ENCODE measurements at places on chromosomes 1 and 21.
A peak's percentile ranks its signal among the peaks of the same experiment; 100 is the strongest.

DNA sequence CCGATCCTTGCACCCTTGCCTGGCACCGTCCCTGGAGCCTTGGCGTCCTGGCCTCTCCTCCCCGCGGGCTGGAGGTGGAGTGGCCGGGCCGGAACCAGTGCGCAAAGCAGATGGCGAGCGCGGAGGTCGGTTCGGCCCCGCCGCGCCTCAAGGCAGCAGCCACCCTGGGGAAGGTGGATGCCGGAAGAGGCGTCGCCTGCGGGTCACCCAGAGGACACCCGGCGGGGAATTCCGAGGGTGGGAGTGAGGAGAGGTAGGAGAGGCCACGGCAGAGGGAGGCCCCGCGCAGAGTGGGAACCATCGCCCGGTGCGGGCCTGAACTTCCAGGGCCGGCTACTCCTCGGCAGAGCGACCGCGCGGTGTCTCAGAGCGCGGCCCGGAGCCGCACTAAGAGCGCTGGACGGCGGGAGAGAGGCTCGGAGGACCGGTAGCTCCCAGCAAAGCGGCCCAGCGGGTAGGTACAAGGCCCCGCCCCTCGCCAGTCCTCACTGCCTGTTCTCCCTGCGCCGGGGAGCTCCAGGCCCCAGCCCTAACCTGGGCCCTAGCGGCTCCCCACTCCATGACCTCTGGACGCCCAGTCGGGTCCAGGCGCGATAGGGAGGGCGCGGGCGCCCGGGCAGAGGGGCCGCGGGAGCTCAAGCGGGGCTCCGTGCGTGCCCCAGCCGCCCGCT, at the start of gene RNF207:
Gene RNF207 (plus strand): TSS at position 271 of the 671 bp plus-strand sequence. CDS start 417 bp downstream, outside the sequence.
- DNase-seq, result no peak

DNA sequence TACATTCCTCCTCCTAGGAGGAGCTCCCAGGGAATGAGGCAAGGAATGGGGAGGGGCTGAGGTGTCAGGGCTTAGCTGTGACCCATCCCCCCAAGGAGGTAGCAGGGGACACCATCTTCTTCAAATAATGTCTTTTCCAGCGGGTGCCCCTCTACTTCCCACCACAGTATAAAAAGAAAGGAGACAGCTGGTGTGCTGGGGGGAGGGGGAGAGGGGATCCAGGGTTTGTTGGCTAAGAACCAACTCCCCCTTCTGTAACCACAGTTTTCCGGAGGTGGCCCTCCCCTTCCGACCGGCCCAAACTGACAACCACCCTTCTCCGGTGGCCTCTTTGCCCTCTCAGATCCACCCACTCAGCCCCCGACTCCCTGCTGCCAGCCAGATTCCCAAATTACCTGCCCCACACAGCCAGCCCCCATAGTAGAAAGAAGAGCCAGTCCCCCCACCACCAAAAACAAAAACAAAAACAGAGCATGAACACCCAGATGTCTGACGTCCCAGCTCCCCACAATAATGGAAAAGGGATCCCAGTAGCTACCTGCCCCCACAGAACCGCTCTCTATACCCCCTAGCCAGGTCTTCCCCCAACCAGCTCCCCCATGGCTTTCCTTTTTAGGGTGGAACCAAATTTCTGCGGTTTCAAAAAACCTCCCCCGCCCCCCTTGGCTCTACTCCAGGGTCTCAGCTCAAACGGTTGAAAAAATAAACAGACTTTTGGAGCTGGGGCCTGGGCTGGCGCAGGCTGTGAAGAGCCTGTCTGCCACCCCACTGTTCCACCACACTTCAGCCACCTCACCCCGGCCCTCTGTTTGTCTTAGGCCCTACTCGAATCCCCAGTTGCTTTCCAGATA, 2.1 kb downstream of the ARHGEF2 start:
- peak; percentile 60 for DNase-seq

- DNase-seq, result no peak
Observed at GRCh38 chr1:114135786-114136185, 17.9 kb downstream of the SYT6 start.

DNA sequence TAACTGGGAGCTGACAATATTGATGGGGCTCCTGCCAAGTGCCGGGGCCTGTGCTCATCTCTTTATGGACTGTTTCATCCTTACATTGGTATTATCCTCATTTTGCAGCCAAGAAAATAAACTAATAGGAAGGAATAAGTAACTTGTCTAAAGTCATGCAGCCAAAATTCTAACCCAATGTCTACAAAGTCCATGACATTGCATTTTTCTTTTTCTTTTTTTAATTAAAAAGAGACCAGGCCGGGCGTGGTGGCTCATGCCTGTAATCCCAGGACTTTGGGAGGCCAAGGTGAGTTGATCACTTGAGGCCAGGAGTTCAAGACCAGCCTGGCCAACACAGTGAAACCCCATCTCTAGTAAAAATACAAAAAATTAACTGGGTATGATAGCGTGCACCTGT, 18.8 kb downstream of the DEGS1 start:
- no peak for DNase-seq

DNA sequence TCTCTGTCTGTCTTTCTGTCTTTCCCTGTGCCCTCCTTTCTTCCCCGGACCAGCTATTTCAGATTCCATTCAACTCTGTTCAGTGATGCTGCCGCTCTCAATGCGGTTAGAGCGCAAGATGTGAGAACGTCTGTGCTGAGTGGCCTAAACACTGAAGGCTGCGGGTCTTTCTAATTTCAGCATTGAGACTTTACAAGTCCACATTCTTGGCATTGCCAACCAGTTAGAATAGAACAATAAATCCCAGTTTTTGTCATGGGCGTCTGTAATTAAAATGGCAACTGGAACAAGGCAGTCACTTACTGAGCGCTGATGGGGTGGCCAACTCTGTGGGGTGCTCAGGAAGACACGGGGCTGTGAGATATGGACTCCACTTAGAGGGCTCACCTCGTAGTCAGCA, 112.8 kb downstream of the DHRS3 start:
- DNase-seq, result no peak

DNA sequence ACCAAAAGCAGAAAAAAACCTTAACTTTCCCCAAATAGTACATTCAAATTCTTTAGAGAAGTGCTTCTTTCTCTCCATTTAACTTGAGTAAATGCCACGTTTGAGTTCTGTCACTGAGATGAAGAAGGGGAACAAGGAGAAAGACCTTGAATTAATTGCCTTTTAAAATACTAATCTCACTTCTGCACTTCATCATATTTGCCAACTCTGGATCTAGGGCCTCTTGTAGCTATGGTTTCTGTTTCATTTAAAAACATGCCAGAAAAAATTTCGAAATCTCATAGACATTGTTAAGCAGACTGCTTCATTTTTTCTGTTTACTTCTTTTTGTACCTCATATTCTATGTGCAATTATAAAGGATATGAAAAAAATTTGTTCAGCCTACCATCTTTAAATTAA, 24.6 kb downstream of the MIXL1 start:
- no peak for DNase-seq

DNA sequence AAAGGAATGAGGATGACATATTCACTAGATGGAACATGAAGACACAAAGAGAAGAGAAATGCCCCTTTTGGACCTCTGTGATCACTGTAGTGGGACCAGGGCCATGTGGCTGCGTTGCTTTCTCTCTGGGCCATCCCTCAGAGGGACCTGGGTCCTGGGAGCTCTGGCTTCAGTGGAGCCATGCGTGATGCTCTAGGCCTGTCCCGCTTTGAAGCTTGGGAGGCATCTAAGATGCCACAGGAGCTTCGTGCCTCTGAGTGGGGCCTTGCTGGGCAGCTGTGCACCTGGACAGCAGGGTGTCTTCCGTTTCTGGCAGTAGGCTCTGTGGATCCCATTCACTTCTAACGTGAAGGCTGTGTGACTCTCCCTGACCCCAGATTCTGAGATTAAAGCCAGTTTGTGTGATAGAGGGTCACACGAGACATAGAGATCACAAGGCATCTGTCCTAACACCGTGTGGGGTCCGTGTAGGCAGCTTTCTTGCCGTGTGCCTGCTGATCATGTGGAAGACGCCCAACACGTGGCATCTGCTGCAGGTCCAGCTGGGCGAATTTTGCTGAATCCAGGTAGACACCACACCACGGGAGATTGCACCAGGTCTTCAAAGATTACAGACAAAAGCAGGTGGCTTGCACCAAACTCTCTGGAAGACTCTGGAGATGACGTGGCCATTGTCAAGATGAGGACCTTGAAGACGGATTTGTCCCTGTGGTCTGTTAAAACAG, 17.2 kb upstream of the PRSS38 start:
- no peak for DNase-seq

DNA sequence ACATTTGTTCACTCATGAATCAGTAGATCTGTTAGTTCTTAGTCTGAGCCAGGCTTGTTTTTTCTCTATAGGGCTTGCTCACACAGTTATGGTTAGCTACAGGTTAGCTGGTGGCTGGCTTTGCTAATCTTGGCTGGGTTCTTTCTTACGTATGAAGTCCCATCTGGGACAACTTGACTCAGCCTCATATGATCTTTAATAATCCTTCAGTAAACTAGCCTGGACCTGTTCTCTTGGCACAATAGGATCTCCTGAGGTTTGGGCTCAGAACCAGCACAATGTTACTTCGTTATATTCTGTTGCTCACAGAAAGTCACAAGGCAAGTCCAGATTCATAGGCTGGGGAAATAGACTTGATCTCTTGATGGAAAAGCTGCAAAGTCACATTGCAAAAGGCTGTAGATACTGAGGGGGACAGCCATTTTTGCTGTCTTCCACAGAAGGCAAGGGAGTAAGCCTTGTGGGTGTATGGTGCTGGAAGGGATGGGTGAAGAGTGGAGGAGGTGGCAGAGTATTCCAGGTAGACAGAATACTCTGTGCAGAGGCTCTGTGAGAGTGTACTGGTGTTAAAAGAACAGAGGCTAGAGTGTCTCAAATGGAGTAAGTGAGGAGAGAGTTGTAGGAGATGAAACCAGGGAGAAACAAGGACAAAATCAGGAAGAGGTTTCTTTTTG, 24.4 kb downstream of the EFCAB7 start:
- DNase-seq, result no peak

- no peak for DNase-seq
Observed at GRCh38 chr1:6473974-6474814, 8.2 kb upstream of the TNFRSF25 start.

DNA sequence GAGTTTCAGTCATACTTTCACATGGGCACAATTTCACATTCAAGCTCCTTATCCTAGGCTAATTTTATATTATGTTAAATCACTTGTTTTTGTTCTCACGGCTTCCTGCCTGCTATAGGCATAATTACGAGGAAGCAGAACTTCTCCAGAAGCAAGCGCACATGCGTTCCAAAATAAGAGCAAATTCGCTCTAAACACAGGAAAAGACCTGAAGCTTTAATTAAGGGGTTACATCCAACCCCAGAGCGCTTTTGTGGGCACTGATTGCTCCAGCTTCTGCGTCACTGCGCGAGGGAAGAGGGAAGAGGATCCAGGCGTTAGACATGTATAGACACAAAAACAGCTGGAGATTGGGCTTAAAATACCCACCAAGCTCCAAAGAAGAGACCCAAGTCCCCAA, at the start of gene CORT:
Gene CORT (plus strand): TSS at position 281 of the 400 bp plus-strand sequence. CDS start 193 bp downstream, outside the sequence.
- DNase-seq, result no peak

GRCh38 chr1:24562625-24563024, 6.7 kb downstream of the NCMAP start:
- DNase-seq, result no peak

- no peak for DNase-seq
Observed at GRCh38 chr1:30407865-30408580, 315.4 kb downstream of the MATN1 start.

- DNase-seq, result no peak
Observed at GRCh38 chr1:166740668-166741276, 98.5 kb upstream of the POGK start.

GRCh38 chr1:103063921-103064320, 44.4 kb downstream of the COL11A1 start:
- DNase-seq, result no peak

GRCh38 chr21:14916676-14917141, 148.1 kb downstream of the NRIP1 start:
- peak; percentile 18 for DNase-seq

DNA sequence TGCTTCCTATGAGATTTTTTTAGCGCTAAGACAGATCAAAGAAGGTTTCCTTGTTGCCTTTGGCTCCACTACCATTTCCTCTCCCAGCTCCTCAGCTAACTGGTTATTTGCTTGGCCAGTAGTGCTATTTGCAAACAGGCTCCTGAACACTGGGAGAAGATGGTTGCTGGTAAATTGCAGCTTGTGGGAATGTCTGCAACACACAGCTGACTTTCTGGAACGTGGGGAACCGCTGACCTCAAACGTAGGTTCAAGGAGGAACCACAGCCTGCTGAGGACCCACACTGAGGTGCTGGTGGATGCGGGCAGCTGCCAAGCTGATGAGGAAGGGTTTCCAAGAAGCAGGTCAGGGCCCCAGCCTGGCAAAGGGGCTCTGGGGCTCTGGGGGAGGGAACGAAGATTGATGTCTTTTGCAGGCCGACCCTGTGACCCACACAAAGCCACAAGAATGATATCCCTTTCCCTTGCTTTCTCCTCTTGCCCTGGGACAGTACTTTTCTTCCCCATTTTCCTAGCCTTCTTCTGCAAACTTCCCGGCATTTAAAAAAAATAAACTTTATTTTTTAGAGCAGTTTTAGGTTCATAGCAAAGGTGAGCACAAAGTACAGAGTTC, 24.8 kb downstream of the GNG4 start:
- DNase-seq, result no peak

DNA sequence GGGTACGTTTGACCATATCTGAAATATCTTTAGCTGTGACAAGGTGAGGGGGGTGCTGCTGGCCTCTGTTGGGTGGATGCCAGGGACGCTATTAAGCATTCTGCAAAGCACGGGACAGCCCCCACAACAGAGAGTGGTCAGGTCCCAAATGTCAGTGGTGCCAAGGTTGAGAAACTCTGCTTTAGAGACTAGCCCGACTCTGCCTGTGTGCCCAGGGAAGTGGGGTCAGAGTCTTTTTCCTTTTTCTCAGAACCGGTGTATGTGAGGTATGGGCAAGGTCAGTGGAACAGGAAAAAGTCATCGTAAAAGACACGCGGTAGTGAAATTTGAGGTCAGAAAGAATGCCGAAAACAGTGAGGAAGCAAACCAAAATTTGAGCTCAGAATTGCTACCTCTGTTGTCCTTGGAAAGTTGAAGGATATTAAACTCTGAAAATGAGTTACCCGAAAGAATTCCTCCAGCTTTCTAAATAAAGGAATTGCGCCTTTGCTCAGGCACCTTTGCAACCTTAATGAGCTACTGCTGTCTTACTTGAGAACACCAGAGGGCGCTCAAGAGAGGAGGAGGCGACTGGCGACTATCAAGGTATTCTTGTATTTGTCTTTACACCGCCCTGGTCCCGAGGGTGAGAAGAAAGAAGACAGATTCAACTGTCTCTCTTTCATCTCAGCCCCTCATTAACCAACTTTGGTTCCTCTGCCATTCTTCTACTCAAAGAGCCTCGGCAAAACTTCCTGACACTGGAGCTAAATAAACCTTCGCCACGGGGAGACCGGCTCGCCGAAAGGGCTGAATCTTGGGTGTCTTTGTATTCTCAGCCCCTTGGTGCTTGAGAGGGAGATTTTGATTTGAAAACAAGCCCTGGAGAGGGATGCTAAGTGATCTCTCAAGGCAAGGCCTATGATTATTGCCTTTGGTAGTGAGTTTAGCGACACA, 85.4 kb upstream of the OLIG2 start:
- peak; percentile 20 for DNase-seq

Measured in C1 segment of cervical spinal cord (tissue), 14 donors.